Daoy (cell line): ENCODE measurements at places on chromosomes 7 and 10. TPM values are rescaled to one million over a fixed set of nuclear protein-coding genes. Genes with fewer than 3 reads are reported as not detected.

The AKR1C8 gene
- total RNA-seq: not detected in 2 replicates

The SPDYE2B gene
- not detected in 2 replicates for total RNA-seq

The CYP2C19 gene
- total RNA-seq: not detected in 2 replicates

The FOXP2 gene
- total RNA-seq: 0.09 and 1.7 TPM in 2 replicates

The SPDYE6 gene
- not detected in 2 replicates for total RNA-seq
